ENCODE measurements at places on chromosomes 6 and 20.

GRCh38 chr6:93825950-93826349 is 406.6 kb upstream of the EPHA7 start:
- DNase-seq = no peak

- DNase-seq = no peak
Measured at GRCh38 chr6:7441048-7441775, 51.6 kb downstream of the RIOK1 start.

DNA sequence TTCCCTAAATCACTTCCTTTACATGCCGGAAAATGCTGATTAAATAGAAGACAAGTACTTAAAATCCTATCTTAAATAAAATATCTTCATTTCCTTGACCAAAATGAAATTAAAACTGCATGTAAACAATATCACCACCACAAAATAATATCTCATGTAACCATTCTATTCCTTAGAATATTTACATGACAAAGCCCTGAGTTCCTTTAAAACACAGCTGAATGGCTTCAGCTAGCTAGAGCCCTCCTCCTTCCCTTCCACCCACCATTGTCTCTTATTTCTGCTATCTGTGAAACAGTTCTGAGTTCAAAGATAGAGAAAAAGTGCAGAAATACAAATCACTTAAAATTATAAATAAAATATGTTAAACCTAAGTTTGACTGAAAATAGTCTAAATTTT is 103.1 kb downstream of the HIVEP2 start:
- DNase-seq = no peak

- DNase-seq = no peak
Measured at GRCh38 chr6:151616600-151616999, 122.8 kb downstream of the CCDC170 start.

GRCh38 chr6:142413111-142413510 is 111.3 kb downstream of the ADGRG6 start:
- DNase-seq = no peak

DNA sequence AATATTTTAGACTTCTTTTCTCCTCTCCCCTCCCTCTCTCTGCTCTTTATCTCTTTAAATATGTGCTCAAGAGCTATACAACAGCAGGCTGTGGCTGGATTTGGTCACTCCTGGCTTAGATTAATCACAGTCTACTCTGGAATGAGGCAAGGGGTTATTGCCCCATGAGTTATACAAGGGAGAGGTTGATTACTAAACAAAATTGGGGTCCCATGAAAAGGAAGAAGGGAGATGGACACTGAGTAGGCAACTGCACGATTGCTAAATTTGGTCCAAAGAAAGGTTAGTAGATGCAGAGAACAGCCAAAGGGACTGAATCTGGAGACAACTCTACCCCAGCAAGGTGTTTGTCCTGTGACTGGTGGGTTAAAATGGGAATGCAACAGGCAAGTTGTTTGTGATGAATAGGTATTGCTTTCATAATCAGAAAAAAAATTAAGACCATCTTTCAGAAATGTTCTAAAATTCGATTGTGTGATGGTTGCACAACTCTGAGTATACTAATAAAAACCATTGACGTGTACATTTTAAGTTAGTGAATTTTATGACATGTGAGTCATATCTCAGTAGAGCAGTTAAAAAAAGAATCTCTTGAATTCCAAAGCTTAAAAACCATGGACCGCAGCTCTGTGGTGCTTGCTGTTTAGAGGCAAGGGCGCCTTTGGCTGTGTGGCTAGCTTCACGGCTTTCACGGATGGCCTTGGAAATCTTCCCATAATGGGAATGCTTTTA is 57.1 kb downstream of the KIZ start:
- no peak for DNase-seq
